ENCODE measurements at places on chromosomes 5 and 9.
A peak's percentile ranks its signal among the peaks of the same experiment; 100 is the strongest.

DNA sequence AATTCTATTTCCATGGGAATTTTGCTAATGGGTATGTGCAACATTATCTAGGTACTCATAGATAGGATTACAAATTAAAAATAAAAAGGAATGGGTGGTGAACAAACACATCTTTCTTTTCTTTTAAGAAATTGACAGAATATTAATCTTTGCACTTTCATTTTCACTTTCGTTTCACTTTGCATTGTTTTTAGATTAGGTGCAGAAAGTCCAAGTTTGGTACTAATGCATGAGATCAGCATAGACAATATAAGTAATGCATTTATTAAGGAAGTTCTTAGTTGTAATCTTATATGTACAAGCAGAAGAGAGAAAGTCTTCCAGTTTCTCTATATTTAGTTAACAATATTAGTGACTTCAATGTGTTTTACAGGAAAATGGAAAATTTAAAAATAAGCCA is 196.5 kb downstream of the COMMD10 start:
- no peak for DNase-seq

DNA sequence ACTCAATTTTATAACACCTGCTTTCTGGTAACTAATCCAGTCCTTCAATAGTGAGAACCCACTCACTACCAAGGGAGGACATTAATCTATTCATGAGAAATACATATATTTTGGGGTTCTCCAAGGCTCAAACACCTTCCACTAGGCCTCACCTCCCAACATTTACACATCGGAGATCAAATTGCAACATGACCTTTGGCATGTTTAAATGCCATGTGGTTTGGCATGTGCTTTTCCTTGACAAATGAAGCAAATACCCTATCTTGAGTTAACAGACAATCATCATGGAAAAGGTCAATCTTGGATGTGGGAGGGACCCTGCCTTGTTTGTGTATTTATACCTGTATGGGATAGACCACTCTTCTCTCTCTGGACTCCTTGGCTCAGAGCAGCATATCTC is 21.9 kb upstream of the SPINK14 start:
- no peak for DNase-seq

DNA sequence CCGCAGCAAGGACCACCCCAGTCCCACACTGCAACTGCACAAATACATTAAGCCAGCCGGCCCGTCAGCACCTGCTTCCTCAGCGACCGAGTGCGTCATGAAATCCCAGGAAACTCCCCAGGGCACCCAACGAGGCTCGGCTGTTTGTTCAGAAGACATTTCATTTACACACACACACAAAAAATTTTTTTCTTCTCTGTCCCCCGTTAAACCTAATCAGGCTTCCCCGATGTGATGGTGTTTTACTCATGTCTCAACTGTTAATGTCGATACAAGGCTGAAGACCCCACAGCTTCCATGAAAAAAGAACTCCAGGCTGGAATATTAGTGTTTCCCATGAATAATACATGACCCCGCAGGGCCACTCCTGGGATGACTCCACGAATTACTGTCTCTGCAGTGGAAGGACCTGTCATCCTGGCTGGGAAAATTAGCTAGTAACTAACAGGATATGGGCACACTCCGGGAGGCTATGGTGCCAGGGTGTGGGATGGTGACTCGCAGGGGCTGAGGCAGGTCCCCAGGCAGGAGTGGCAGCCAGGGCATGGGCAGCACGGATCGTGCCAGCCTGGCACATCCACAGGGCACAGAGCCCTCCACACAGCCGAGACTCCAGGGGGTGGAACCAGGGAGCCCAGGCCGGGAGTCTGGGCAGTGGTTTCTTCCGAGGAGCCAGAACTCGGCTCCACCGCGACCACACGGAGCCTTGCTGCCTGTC is 102.4 kb downstream of the VAV2 start:
- no peak for DNase-seq

GRCh38 chr5:60972231-60972630 is 27.2 kb downstream of the NDUFAF2 start:
- DNase-seq, result no peak

- peak; percentile 5 for DNase-seq
These were observed 65.6 kb upstream of the SEMA6A start for GRCh38 chr5:116640236-116640635.

DNA sequence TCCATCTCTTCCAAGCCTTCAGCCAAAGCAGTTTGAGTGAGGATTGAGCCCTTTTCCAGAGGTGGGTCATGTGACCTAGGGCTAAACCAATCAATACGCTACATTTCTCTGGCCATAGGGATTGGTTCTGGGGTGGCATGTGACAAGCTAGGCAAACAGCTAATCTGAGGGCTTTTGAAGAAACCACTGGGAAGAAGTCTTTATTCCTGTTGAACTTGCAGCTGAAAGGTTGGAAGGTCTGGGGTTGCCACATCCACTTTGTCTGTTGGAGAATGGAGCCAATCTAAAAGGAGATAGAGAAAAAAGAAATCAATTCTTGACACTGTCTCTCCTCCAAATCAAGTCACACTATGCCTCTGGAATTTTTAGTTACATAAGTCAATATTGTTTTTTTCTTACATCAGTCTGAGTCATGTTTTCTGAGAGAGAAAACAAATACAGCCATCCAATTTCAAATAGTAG is 637.8 kb upstream of the WWC1 start:
- no peak for DNase-seq

GRCh38 chr5:122541388-122541787 is 229.4 kb downstream of the SNCAIP start:
- no peak for DNase-seq

- no peak for DNase-seq
These were observed 42.8 kb upstream of the GDNF start for GRCh38 chr5:37882636-37883035.

- no peak for DNase-seq
These were observed 50.9 kb downstream of the ACTBL2 start for GRCh38 chr5:57431759-57432158.

- DNase-seq, result no peak
These were observed 87.4 kb downstream of the ERCC6L2 start for GRCh38 chr9:95962936-95963335.

GRCh38 chr5:60437308-60437707 is 262.7 kb downstream of the DEPDC1B start:
- no peak for DNase-seq

- DNase-seq, result no peak
These were observed 1.0 kb upstream of the RXRA start for GRCh38 chr9:134325096-134325812.

DNA sequence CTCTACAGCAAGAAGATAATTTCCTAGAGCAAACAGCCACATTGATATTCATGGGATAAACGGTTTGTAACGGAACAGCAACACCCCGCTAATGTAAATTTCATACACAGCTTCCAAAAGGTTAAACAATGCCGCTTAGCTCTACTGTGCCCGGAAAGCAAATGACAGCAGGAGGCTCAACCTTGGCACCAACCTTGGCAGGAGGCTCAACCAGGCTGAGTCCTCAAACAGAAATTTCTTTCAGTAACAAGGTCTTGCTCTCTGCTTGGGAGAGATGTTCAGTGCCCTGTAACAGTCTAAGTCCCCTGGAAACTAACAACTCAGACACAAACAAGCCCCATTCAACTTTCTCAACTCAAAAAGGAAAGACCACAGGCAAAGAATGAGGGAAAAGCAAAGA is 11.1 kb upstream of the PPP1R2B start:
- DNase-seq, result no peak

All from epithelial cell of prostate (primary cell).